ENCODE measurements at places on chromosomes 5 and 9.

DNA sequence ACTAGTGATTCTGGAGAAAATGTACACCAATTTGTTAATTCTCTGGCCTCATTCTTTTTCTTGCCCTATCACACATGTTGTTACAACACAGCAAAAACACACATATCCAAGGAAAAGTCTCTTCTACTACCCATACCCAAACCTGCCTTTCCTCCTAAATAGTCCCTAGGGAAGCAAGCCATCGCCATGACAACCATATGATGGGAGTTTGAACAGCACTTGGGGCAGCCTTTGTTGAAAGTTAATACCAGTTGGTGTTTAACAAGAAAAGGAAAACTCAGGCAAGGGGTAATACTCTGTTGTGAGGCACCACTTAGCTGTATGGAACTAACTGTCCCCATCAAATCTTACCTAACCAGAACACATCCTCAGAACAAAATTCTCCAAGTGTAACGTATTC, 1.7 kb downstream of the TRPM3 start:
- DNase-seq: no peak

GRCh38 chr9:118891213-118891612, 478.0 kb downstream of the BRINP1 start:
- DNase-seq: no peak

- DNase-seq: no peak
Observed at GRCh38 chr9:137366891-137367381, 56.0 kb downstream of the EXD3 start.

DNA sequence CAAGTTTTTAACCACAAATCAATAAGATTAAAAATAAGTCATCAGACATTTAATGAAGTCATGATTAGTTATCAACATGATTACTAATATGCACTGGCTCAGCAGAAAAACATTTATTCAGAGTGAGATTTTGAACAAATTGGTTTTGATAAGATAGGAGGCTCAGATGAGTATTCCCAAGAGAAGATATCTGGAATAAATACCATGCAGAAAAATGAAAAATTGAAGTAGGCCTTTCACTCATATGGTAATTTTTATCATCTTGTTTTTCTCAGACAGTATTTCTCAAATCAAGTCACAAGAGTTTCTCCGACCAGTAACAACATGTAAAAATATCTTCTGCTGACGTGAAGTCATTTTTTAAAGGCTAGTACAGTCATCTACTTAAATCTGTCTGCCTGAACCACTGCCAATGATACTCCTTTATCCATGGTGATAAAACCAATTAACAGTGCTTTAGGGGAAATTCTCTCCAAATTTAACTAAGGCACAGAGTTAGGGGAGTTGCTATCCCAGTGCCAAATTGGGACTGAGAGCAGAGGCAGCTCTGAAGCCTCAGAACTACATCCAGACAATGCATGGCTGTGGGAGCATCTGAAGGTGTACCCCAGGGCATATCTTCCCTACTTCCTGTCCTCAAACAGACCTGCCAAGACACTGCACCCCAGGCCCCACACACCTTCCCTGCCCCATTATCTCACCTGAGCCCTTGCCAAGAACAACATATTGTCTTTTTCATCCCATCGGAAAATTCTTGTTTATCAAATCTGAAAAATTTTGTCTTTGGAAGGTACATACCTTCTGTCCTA, 105.5 kb upstream of the TSLP start:
- no peak for DNase-seq

- DNase-seq: no peak
Observed at GRCh38 chr5:138186002-138186447, 7.1 kb downstream of the KIF20A start.

DNA sequence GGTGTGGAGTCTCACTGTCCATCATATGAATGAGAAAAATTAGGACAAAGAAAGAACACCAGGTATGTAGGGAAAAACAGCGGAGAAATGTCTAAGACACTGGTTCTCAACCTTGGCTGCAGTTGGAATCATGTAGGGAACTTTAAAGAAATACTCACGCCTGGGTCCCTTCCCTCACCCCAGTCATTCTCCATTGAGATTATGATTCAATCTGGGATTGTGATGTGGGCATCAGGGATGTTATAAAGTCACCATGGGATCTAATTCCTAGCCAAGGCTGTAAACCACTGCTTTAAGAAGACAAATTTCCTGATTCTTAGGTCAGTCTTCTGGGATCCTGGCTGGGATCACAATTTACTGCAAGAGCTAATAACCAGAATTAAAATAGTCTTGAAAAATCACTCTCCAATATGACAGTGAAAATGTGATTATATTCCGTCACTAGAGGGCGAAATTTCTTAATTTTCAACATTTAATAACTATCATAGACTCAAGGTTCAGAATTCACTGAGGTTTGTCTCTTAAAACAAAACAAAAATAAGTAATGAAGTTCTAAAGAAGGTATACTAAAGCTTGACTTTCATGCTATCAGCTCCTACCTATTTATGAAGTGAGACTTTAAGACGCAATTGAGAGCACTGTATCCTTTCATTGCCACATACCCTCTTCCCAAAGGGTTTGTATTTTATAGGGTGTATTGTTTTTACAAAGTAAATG, 60.5 kb downstream of the GLDC start:
- DNase-seq: no peak
